ENCODE measurements at places on chromosomes 11 and 22.

- H3K27me3 ChIP-seq, result no peaks in the 10 kb centered on the region
- no peak for DNase-seq
- no peak overlapping the region for H3K4me3 ChIP-seq
- H3K4me1 ChIP-seq, result peaks cover 39% of the 10 kb centered on the region
Measured at GRCh38 chr22:26648011-26648497, 9.3 kb upstream of the MIAT start.

DNA sequence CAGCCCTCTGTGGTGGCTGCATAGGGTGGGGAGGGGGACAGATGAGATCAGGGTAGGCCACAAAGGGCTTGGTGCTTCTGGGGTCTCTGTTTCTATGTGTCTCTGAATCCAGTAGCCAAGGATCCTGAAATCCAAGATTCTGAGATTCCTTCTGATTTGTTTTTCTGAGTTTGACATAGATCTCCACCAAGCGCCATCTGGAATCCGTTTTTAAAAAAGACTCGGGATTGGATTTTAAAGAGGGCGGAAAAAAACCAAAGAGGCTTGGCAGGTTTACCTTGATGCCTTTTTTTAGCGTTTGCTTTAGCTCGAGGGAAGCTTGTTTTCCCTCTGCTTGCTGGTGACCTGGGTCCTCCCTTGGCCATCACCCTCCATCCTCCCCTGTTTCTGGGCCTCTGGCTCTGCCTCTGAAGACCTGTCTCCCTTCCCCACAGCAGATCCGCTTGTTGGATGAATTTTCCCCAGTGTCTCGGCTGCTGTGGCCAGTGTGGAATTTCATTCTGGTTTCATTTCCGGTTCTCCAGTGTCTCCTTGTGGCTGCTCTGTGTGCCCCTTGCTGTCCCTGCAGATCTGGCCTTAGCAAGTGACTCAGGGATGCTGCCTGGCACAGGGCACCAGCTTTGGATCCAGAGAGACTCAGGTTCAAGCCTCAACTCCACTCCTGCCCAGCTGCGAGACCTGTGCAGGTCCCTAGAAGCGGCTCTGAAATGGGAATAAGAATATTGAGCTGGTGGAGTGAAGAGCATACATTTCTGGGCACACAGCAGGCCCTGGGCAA lies 15.1 kb downstream of the SYNGR1 start:
- no peaks in the 10 kb centered on the region for H3K27me3 ChIP-seq
- H3K4me1 ChIP-seq, result no peaks in the 10 kb centered on the region
- H3K4me3 ChIP-seq, result no peak overlapping the region

GRCh38 chr22:35407362-35407761 lies 7.4 kb downstream of the MCM5 start:
- H3K27ac ChIP-seq, result no peak overlapping the region
- H3K4me3 ChIP-seq, result no peak overlapping the region
- no peaks in the 10 kb centered on the region for H3K4me1 ChIP-seq
- H3K36me3 ChIP-seq, result peaks cover 75% of the 10 kb centered on the region
- DNase-seq, result no peak

GRCh38 chr11:50182486-50182885 lies 149.8 kb downstream of the OR4C45 start:
- H3K36me3 ChIP-seq, result no peaks in the 10 kb centered on the region
- no peak overlapping the region for H3K27ac ChIP-seq
- no peak overlapping the region for H3K4me3 ChIP-seq
- no peak for DNase-seq
- no peaks in the 10 kb centered on the region for H3K4me1 ChIP-seq

DNA sequence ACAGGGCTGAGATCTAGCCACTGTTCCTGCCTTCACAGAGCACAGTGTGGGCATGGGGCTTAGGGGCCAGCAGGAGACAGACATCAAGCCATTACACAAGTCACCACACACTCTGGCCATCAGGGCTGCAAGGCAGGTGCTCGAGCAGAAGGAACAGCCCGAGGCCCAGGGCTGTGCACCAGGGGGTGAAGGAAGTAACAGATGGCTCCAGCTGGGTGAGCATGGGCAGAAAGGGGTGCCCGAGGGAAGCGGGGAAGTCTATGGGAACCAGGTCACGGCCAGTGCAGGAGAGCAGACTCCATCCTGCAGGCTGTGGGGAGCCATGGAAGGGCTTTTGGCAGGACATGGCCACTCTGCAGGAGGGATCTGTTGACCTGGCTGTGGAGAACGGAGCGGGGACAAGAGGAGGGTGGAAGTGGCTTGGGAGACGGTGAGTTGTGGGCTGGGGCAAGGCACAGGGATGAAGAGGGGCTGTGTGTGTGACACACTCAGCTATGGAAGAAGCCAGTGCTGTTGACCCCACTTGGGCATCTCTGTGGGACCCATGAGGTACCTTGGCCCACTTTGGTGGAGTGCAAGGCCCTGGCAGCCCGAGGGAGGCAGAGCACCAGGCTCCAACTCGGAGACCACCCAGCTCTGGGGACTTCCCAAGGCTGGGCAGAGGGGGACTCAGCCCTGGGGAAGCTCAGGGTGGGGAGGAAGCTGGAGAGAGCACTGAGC lies 3.6 kb downstream of the C11orf68 start:
- H3K4me1 ChIP-seq, result peaks cover 22% of the 10 kb centered on the region
- DNase-seq, result no peak
- H3K36me3 ChIP-seq, result no peaks in the 10 kb centered on the region
- H3K4me3 ChIP-seq, result no peak overlapping the region
- H3K27me3 ChIP-seq, result no peaks in the 10 kb centered on the region

Data from effector memory CD4-positive, alpha-beta T cell (primary cell).